ENCODE measurements at places on chromosomes 5 and 9. TPM values are rescaled to one million over a fixed set of nuclear protein-coding genes. Genes with fewer than 3 reads are reported as not detected.

DNA sequence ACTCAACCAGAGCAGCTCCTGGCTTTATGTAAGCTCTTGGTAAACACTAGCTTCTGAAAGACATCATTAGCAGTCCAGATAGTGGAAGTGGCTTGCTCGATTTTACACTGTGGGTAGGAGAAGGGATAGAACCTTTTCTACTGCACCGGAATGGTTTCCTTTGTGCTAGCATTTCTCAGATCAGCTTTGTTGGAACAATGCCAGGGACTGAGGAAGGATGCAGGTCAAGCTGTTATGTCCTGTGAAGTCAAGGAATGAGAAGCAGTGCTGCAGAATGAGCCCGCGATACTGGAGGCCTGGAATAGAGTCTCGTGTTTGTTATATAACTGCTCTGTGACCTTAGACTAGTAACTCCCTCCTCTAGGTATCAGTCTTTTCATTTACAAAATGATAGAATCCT lies 233.6 kb downstream of the GABRB2 start:
- DNase-seq = no peak

- no peak for DNase-seq
Observed at GRCh38 chr5:63563008-63563917, 399.0 kb downstream of the HTR1A start.

GRCh38 chr9:134393582-134394280 lies 67.5 kb downstream of the RXRA start:
- no peak for DNase-seq

SPATA31C1 gene
- not detected for total RNA-seq

GRCh38 chr9:21096172-21096900 lies 18.6 kb upstream of the IFNB1 start:
- peak; percentile 11 for DNase-seq

FAM200C gene
- not detected for total RNA-seq

- no peak for DNase-seq
Observed at GRCh38 chr9:127903557-127904475, 4.4 kb upstream of the ST6GALNAC6 start.

DNA sequence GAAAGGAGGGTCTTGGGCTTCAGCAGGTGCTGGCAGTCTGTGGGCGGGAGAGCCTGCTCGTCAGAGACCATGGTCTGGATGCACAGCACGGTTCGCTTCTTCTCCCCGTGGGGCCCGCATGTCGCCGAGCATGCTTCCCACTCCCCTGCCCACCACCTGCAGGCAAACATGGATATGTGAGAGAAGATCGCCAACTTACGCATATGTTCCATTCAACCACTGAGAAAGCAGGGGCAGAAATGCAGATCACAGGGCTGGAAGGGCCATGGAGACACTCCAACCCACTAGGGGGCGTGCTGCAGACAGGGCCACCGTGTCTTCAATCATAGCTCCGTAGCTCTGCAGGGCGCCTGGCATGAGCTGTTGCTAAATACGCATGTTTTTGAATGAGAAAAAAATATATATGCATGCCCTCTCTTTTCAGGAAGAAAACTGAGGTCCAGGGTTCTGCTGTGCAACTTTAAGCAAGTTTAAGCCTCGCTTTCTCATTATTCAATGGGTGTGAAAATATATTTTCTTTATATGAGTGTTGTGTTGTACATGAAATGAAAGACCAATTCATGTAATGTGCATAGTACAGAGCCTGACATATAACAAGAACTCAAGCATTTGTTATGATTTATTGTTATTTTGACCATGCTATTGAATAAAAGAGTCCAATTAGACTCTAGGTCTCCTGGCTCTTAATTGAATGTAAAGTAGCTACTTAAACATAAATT lies 148.0 kb downstream of the TARS1 start:
- DNase-seq = peak; percentile 25

- DNase-seq = no peak
Observed at GRCh38 chr5:147668385-147668784, 114.1 kb downstream of the JAKMIP2 start.

GRCh38 chr5:3217771-3218495 lies 377.7 kb upstream of the IRX1 start:
- DNase-seq = no peak

PRLR gene
- not detected for total RNA-seq

DNA sequence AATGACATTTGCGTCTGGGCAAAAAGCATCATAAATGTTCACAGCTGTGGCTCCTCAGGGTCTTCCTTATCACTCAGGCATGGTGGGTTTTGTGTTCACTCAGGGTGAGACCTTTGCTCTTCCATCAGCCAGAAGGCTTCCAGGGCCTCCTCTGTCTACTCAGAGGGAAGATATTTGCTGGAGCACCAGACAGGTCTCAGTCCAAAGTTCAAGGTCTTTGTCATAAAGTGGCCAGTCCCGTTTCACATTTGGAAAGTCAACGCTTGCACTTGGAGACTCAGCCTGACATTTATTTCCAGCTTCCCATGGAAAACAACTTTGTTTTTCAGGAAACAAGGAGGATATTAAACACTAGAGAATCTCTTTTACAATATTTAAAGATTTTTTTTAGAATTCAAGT lies 12.2 kb upstream of the CARTPT start:
- no peak for DNase-seq

GABRA1 gene
- total RNA-seq = not detected

AP3S1 gene
- 45.0 TPM for total RNA-seq

DNA sequence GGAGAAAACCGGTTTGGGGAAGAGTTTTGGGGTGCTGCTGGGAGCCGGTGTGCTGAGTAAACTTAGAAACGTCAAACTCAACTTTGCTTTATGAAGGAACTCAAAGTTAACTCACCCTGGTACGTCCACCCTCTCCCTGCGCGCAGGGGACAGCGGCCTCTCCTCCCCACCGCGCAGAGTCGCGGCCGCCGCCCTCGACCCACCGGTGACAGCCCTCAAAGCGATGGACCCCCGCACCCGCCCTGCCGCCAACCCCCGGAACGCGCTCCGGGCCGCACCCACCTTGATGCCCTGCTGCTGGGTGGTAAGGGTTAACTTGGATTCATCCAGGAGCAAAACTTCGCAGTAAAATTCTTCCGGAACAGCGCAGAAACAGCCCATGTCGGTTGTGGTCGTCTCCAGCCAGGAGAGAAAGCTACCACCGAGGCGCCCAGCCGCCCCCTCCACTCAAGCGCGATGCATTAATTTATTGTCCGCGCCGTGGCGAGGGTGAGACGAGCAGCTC lies 366 bp downstream of the EPB41L4A start:
- DNase-seq = no peak

BARHL1 gene
- not detected for total RNA-seq

GZMA gene
- total RNA-seq = 11.3 TPM

GRCh38 chr5:22889720-22890119 lies 36.6 kb upstream of the CDH12 start:
- DNase-seq = no peak

DNA sequence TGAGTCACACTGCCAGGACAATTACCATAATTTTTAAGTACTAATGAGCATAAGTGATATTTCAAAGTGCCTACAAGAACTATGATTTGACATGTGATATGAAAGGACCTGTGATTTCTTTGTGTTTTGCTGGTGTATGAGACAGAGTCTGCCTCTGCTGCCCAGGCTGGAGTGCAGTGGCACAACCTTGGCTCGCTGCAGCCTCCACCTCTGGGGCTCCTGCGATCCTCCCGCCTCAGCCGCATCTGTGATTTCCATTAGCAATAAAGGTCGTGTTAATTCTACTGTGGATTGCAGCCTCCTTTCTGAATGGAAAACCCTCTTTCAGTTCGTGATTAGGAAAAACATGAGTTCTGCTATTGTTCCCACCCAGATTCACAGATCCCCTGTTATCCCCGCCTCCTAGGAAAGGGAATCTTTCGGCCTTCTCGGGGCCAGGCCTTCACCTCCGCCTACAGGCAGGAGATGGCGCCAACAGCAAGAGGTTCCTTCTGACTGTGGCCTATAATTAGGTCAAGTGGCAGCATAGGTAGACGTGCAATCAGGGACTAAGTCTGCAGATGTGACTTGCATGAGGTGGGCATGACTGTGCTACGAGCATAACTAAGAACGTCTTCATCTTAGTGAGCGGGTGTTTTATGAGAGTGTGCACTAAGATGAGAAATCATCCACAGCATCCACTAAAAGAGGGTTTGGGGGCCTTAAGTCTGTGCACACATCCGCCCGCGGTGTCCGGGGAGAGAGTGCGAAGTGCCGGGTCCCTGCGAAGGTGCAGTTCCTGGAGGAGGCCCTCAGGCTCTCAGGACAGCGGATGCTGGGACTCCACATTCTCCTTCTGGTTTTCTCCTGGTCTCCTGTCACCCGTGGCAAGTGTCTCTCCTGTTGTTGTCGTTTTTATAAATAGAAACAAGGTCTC lies 23.1 kb downstream of the TRIM7 start:
- peak; percentile 53 for DNase-seq

GRCh38 chr9:72274441-72274840 lies 90.6 kb downstream of the ZFAND5 start:
- no peak for DNase-seq

DNA sequence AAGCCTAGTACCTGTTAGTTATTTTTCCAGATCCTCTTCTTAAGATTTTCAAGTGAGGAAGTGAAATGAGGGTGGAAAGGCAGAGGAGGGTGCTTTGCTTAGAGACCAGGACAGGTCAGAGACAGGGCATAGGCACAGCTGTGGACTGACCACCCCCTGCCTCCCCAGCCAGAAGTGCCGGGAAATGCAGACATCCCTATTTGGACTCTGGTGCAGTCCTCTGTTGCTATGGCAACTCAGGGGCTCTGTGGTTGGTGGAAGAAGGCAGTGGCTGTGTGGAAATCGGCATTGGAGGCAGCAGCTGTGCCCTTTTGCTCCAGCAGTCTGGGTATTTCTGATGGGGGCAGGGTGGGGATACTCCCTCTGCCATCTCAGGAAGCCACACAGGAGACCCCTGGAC lies 43.3 kb upstream of the NDFIP1 start:
- DNase-seq = no peak

DNA sequence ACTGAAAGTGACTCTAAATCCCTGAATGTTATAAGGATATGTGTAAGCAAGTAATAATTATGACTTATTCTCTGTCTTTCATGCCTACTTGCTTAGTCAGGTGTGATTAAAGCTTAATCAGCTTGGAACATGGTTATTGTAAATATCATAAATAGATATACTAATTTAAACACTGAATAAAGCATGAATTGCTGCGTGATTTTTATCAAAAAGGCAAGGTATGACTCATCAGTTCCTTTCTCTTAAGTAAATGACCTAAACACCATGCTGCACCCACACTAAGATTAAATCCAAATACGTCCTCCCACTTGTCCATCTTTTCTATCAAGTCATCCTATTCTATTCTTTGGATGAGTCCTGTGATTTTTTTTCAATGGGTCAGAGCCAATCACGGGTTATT lies 124.6 kb upstream of the MTAP start:
- no peak for DNase-seq

F12 gene
- total RNA-seq = 0.62 TPM

GRCh38 chr9:37899041-37899440 lies 4.9 kb downstream of the SLC25A51 start:
- DNase-seq = no peak

DNA sequence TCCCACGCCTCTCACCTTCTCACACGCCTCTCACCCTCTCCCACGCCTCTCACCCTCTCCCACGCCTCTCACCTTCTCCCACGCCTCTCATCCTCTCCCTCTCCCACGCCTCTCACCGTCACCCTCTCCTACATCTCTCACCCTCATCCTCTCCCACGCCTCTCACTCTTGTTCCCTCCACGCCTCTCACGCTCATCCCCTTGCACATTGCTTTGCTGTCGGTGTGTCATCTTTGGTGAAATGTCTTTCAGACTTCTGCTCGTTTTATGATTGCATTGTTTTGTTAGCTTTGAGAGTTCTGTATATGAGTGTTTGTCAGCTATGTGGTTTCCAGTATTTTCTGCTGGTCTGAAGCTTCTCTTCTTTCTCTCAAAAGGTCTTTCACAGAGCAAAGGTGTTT lies 102.7 kb downstream of the EHMT1 start:
- no peak for DNase-seq

GRCh38 chr5:68027519-68027918 lies 188.0 kb upstream of the PIK3R1 start:
- no peak for DNase-seq

GRCh38 chr5:81533629-81534405 lies 139.9 kb upstream of the ACOT12 start:
- DNase-seq = no peak

DNA sequence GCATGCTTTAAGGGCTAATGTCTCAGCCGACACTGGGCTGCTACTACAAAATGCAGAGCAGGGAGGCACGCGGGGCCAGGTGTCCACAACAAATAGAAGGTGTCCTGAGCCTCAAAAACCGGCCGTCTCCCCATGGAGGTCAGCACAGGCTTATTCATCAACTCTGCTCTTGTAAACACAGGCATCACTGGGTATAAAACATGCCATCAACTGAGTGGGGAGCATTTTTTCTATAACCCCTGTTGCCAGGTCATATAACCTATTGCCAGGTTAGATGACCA lies 271.6 kb downstream of the AUH start:
- no peak for DNase-seq

Measured in T-helper 17 cell (primary cell).